ENCODE measurements at places on chromosomes 11 and 22.

DNA sequence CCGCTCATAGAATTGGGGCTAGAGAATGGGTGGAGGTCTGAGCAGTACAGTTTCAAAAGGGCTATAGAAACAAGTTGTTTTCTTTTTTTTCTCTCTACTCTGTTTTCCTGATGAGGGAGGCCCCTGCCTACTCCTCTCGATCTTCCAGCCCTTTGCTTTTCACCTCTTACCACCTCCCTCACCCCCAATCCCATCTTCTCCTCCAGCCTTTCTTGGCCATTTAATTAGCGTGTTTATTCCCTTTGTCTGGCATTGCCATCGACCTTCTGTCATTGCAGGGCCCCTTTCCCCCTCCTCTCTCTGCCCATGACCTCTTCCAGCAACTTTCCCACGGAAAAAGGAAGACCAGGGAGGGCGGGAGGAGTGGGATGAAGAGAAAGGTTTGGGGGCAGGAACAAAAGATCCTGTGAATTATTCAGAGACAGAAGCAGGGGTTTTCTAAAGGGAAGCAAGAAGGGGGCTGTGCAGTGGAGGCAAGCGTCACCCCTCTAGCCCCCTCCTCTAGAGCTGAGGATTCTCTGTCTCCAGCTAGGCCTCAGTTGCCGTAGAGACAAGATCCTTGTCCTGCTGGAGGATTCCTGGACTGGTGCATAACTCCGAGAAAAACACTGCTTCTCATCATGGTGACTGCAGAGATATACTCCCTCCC lies 12.9 kb downstream of the DTX4 start:
- DNase-seq, result no peak

- DNase-seq, result no peak
Measured at GRCh38 chr22:49158741-49159564, 668.7 kb downstream of the BRD1 start.

GRCh38 chr11:86816251-86816726 lies 15.9 kb downstream of the PRSS23 start:
- DNase-seq, result no peak

GRCh38 chr11:7555052-7555699 lies 41.4 kb downstream of the PPFIBP2 start:
- no peak for DNase-seq

DNA sequence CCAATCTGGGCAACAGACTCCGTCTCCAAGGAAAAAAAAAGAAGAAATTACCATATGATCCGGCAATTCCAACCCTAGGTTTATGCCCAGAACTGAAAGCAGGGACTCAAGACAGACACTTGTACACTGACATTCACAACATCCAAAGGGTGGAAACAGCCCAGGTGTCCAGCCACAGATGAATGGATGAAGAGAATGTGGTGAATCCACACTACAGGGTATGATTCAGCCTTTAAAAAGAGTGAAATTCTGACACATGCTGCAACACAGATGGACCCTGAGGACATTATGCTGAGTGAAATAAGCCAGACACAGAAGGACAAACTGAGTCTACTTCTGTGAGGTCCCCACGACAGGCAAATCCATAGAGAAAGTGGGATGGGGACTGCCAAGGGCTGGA lies 43.9 kb downstream of the SGSM3 start:
- DNase-seq, result no peak

DNA sequence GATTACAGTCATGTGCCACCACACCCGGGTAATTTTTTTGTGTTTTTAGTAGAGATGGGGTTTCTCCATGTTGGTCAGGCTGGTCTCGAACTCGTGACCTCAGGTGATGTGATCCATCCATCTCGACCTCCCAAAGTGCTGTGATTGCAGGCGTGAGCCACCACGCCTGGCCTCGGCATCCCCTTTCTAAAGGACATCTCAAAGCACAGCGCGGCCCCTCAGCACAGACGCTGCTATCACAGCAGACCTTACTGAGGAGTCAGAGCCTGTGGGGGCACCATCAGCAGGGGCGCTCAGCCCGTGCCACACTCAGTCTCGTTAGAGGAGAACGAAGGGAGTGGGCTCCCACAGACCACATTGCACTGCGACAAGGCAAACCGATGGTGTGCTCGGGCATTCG lies 19.4 kb downstream of the CELSR1 start:
- DNase-seq, result no peak

- no peak for DNase-seq
Measured at GRCh38 chr11:10495464-10495786, 40.4 kb downstream of the AMPD3 start.

GRCh38 chr11:107179829-107180228 lies 161.6 kb upstream of the GUCY1A2 start:
- DNase-seq, result no peak

GRCh38 chr22:25051073-25051472 lies 98.6 kb downstream of the KIAA1671 start:
- no peak for DNase-seq

DNA sequence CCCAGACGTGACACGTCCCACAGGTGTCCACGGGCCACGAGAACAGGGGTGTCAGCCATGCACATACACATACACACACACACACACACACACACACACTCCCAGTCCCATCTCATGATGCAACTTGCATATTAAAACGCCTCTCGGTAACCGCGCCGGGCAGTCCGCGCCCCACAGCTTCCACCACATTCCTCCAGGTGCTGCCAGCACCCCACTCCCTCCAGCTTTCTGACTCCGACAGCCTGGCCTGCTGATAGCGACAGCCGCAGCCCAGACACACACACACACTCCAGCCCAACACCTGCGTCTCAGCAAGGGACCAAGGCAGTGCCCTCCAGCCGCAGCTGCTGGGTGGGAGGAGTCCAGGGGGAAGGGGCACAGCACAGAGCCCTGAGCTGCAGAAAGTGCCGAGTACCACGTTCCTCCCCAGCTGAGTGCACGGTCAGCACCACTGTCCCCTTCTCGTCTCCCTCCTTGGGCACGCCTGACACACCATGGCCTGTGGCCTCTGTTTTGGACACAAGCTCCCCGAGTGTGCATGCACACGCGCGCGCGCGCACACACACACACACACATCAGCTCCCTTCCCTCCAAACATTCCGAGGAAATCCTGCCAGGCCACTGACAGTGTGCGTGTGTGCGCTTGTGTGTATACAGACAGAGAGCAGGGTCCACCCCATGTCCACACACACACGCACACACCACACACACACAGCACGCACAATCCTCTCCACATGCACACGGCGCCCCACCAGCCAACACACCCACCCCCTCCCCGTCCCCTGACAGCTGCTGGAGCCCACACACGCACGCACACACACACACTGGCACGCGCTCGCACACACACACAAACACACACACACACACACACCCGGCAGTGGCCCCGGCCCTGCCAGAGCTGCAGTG lies 1.2 kb downstream of the ELFN2 start:
- DNase-seq, result no peak

DNA sequence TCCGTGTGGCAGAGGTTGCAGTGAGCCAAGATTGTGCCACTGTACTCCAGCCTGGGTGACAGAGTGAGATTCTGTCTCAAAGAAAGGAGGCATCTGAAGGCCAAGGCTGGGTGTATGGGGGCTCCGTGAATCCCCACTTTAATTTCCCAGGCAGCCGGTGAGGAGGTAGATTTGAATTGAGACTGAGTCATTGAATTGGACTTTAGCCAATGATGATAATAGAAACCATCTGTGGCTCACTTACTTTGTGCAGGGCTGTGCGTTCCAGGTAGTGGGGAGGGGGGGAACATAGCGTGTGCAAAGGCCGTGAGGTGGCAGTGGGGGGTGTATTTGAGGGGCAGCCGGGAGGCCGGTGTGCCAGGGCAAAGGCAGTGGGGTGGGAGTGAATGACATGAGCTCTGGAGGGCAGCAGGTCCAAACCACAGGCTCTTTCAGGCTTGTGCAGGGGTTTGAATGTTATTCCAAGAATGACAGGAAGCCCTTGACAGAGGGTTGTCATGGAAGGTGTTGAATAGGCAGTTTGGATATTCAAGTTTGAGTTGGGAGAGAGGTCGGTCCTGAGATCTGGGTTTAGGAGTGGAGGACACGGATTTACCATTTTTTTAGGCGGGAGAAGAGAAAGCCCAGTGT lies 6.1 kb downstream of the ARHGAP8 start:
- DNase-seq, result no peak

- no peak for DNase-seq
Measured at GRCh38 chr22:45880716-45881523, 96.0 kb downstream of the WNT7B start.

- no peak for DNase-seq
Measured at GRCh38 chr11:83037877-83038276, 33.8 kb downstream of the RAB30 start.

DNA sequence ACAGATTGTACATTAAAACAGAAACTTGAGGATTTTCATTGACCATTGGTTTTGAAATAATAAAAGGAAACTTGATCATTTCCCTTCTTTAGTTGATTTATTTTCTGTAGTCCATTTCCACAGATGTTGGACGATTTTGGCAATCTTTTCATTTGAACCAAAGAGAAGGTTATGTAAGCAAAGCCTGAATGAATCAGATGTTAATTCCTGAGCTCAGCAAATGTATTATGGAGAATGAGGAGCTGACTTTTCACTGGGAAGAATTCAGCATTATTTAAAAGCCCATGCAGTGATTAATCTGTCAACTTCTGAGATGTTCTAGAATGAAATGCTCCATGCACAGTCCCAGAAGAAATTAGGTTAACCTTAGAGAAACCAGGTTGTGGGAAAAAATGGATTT lies 29.0 kb downstream of the ELMOD1 start:
- no peak for DNase-seq
